T-helper 22 cell (primary cell): ENCODE measurements at places on chromosomes 1 and 21.

GRCh38 chr1:2049718-2050431 is at the start of gene PRKCZ:
PRKCZ (plus strand) TSS chr1:2050411; CDS start chr1:2050631, 220 bp downstream.
- DNase-seq, result peak; percentile 88

DNA sequence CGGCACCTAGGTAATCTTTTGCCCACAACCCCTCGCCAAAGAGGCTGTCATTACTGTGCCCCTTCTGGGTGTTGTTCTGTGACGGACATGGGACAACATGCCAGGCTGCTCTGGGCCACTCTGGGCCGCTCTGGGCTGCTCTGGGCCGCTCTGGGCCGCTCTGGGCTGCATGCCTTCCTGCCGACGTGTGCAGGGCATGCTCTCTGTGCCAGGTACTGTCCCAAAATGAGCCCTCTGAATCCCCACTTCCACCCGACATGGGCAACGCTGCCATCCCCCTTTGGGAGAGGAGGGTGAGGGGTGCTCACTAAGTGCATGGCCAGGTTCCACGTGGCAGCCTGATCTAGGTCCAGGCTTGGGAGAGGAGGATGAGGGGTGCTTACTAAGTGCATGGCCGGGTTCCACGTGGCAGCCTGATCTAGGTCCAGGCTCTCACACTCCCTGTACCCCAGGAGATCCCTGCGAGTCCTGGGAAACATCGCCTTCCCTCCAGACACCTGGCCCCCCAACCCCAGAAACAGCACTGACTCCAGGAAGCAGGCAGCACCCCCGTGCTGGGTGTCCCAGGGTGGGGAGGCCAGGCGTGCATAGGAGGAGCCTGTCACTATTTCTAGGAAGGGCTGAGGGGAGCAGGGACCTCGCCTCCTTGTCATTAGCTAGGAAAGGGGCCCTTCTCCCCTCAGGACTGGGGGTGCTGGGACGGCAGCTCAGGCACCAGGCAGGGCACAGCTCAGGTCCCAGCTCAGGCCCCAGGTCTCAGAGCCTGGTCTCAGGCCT is 16.5 kb downstream of the TTC34 start:
- no peak for DNase-seq

- DNase-seq, result no peak
Measured at GRCh38 chr1:204093421-204093717, 20.5 kb downstream of the SOX13 start.

DNA sequence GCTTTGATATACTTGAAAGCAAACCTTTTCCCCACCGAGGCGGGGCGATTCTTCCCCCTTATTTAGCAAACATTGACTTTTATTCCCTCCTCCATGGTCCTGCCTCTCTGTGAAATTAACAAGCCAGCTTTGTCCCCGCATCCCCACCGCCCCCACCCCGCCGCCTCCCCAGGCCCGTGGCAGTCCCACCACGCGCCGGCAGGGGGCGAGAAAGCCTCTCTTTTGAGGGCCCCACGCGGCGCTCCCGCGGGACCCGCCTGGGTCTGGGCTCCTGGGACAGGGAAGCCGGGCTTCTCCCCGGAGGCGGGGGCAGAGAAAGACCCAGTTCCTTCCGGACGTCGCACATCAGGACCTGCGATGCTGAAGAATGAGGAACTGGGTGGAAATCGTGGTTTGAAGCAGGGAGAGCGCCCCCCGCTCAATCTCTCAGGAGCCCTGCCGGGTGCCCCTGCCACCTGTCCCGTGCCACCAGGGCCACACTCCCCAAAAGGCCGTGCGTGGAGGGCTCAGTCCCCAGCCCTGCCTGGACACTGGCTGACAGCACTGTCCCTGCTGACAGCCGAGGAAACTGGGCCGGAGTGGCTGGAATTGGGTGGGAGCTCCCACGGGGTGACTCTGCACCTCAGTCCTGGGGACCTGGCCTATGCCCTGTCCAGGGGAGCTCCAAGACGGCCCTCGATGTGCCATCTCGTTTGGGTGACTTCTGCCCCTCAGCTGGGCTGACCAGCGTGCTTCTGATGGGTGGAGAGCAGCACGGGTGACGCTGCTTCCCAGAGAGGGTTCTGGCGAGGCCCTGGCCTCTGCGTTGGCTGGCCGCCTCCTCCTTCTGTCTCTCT is 8.6 kb upstream of the ACTRT2 start:
- DNase-seq, result no peak

- DNase-seq, result no peak
Measured at GRCh38 chr1:245578308-245578707, 423.5 kb downstream of the KIF26B start.

GRCh38 chr1:165351863-165352441 is 4.6 kb downstream of the LMX1A start:
- no peak for DNase-seq

GRCh38 chr1:21946836-21947587 is 9.9 kb upstream of the HSPG2 start:
- DNase-seq, result no peak

DNA sequence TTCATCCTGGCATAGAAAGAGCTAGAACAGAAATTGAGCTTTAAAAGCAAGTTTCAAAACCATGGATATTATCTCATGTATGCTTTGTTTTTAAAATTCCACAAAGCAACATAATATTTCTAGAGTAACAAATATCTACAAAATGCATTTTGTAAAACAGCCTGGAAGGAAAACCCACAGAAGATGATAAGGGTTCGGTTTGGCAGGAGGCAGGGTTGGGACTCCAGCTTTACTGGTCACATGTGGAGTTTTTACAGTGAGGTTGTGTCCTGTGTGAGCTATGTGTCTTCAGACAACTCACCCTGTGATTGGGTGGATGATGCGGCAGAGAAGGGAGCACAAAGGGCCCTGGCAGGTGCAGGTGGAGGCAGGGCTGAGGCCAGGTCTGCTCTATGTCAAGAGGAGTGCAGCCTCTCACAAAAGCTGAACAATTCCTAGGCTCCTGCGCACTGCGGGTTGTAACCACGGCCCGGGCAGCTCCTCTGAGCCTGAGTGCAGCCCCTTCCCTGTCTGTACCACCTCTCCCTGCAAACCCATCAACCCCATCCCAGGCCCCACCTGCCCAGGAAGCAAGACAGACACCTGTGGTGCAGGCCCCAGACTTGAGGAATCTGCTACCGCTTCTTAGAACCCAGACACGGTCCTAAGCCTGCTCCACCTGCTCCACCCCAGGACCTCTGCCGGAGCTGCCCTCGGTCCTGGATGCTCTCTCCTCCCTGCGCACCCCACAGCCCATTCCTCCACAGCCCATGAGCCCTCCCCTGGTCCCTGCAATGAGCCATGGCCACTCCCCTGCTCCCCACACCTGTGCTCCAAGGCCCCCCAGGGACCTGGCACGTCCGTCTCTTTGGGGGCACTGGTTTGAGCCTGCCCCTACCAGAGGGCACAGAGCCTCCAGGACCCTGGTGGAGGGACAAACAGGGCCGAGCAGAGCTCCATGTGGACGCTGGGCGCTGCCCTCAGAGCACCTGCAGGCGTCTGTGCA is 2.8 kb upstream of the COL18A1 start:
- no peak for DNase-seq

- no peak for DNase-seq
Measured at GRCh38 chr1:60950224-60951063, 131.9 kb upstream of the NFIA start.
